Activated T-helper 17 cell treated with anti-CD3 and anti-CD28 coated beads, Interleukin-2, amount 50 U/mL, for 72 hours (primary cell): ENCODE measurements at places on chromosomes 12 and 14.

GRCh38 chr12:123119808-123120207 is 31.1 kb downstream of the PITPNM2 start:
- ATAC-seq: peak; percentile 91

DNA sequence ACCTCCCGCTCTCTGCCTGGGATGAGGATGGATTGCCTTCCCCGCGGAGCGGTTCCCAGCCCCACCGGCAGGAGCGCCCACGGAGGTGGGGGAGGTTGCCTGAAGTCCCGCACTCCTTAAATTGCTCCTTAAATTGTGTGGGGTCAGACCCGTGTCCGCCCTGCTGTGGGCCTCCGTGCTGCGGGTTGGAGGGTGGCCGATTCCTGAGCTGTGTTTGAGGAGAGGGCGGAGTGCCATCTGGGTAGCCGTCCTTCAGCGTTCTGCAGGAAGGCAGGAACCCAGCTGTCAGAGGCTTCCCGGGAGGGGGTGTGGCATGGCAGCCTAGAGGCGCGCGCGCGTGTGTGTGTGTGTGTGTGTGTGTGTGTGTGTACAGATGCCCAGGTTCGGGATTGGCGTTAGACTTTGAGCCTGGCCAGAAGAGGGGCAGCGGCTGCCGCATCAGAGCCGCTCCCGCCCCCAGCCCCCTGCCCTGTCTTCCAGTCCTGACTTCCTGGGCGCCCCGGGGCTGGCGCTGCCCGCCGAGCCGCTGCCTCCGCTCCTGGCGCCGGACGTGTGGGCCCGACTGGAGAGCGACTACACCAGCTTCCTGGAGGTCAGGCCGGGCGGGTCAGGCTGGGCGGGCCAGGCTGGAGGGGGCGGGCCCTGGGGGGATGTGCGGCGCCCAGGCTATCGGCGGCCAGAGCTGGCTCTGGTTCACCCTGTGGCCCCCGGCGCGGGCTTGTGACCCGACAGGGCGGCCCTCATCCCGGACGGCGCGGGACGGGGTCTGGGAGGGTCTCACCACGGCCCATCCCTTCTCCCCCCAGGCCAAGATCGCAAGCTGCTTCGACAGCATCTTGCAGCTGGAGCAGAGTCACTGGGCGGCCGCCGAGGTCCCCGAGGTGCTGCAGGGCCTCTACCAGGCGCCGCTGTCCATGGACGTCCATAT is 9.2 kb downstream of the EXOC3L4 start:
- ATAC-seq: no peak

GRCh38 chr14:103698380-103699260 is 16.6 kb downstream of the XRCC3 start:
- no peak for ATAC-seq

DNA sequence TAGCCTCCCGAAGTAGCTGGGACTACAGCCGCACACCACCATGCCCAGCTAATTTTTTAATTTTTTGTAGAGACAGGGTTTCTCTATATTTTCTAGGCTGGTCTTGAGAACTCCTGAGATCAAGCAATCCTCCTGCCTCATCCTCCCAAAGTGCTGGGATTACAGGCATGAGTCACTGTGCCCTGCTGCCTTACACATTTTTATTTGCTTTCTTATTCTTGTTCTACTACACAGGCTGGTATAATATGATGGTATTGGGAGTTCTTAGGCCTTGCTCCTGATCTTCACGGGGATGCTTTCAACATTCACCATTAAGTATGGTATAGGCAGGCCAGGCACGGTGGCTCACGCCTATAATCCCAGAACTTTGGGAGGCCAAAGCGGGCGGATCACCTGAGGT is 21.2 kb downstream of the DGLUCY start:
- ATAC-seq: no peak

GRCh38 chr12:24138041-24138440 is 188.6 kb upstream of the SOX5 start:
- ATAC-seq: no peak

- ATAC-seq: no peak
These were observed 19.6 kb downstream of the RMST start for GRCh38 chr12:97482143-97482693.

DNA sequence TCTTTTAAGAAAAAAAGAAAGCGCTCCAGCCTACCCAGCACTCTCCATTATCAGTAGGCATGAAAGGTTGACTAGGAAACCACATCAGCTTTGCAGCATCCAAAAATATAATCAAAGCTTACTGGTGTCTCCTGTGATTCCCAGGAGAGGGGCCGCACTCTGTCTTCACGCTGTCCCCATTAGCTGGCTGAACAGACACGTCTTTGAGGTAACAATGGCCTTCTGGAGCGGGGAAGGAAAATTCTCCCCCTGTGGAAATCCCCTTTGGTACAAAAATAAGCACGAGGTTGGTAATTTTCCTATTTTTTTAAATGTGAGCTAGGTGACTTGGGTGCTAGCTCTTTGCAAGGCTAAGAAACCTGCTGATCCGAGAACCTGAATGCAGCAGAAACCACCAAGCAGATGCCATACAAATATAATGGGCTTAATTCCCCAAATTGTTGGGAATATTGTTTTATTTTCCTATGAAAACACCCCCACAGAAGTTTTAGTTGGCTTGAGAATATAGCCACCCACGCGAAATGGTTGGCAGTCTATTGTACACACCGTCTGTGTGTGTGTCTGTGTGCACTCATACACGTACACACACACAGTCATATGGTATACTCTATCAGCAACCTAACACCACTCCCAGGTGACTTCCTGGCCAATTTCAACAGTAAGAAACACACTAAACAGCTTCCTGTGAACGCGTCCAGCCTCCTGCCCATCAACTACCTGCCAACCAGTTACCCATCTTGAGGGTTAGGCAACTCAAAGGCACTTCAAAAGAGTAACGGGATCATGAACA is 71.2 kb downstream of the KSR2 start:
- peak; percentile 90 for ATAC-seq

- no peak for ATAC-seq
These were observed 299.2 kb upstream of the FKBP4 start for GRCh38 chr12:2495417-2496112.

- no peak for ATAC-seq
These were observed 11.6 kb downstream of the OXA1L start for GRCh38 chr14:22778084-22778483.

DNA sequence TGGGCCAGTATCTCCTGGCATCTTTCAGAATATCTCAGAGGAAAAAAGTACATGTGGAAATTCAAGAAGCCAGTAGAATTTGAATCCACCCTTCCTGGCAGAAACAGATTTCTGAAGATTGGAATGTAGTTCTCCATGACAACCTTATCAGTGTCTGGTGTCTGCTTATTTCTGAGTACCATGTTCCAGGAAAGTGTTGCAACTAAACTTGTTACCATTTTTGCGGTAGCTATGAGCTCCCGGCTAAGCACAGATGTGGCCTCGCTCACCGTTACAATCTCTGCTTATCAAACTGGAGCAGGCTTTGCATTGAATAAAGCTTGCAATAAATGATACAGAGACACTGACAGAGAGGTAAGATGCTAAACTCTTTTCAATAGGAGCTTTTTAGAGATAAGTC is 13.0 kb upstream of the ITPR2 start:
- no peak for ATAC-seq

GRCh38 chr12:4849115-4849541 is 60.6 kb upstream of the KCNA1 start:
- ATAC-seq: no peak

DNA sequence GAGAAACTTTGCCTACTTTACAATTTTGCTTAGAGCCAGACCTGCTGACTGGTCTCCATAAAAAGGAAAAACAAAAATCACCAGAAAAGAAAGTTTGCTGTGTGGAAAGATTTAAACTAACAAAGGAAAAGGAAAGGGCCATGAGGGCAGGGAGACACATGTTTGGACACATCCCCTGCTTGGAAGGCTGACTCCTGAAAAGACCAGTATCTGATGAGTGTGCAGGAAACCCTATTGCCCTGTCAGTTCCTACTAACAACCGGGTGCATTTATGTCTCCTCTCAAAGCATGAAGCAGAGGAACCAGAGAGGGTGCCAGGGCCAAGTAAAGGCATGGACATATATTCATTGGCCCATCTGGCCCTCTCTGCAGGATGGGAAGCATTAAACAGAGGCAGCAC is 7.0 kb upstream of the STAB2 start:
- no peak for ATAC-seq

- no peak for ATAC-seq
These were observed 73.7 kb downstream of the ESR2 start for GRCh38 chr14:64220466-64220865.

DNA sequence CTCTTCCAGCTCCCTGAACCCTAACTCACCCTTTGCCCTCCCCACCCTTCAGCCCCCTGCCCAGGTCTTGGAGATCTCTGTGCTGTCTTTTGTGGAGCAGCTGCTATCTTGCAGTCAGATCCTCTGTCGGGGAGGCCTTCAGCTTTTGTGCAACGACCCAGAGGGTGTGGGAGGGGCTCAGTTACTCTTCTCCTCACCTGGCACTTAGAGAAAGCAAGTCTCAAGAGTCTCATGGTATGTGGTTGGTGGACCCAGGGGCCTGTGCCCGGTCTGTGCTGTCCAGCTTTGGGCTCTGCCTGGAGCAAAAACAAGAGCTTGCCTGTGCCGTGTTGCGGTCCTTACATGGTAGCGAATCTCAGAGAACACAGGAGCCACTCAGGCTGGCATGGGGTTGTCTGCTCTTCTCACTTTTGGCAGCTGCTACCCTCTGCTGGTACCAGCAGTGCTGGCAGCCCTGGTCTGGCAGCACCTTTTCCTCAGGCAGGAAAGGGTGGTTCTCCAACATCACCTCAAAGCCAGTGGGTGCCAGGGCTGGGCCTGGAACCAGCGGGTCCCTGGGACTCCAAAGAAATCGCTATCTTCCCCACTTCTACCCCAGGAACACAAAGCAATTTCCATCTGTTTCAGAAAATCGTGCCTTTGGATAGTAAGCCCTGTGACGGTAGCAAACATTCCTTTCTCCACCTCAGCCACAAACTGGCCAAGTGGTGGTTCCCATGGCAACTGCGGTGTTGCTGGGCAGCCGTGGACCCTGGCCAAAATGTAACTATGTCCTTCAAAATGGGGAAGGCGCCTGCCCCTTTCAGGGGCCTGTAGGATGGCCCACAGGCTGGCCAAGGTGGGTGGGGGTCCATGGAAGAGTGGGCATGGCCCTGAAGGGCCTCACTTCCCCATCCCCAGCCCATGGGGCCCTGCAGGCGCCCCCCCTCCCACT is 90.0 kb downstream of the RIN3 start:
- peak; percentile 67 for ATAC-seq

DNA sequence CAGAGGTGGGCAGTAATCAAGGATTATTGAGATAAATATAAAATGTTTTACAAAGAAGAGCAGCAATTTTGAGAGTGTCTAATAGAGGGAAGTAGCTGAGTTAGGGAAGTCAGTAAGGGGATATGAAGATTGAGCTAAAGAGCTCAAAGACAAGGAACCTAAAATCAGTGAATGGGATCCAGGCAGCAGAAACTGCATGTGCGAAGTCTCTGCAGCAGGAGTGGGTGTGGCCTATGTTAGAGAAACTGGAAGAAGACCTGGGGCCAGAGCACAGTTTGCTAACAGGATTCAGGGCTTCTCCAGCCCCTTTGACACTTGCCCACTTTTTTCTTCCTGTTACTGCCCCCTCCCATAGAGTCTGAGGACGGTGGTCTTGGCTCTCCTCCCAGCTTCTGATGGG is 36.3 kb upstream of the PLXNC1 start:
- no peak for ATAC-seq

- ATAC-seq: no peak
These were observed 12.4 kb downstream of the MTERF2 start for GRCh38 chr12:106974511-106974910.

DNA sequence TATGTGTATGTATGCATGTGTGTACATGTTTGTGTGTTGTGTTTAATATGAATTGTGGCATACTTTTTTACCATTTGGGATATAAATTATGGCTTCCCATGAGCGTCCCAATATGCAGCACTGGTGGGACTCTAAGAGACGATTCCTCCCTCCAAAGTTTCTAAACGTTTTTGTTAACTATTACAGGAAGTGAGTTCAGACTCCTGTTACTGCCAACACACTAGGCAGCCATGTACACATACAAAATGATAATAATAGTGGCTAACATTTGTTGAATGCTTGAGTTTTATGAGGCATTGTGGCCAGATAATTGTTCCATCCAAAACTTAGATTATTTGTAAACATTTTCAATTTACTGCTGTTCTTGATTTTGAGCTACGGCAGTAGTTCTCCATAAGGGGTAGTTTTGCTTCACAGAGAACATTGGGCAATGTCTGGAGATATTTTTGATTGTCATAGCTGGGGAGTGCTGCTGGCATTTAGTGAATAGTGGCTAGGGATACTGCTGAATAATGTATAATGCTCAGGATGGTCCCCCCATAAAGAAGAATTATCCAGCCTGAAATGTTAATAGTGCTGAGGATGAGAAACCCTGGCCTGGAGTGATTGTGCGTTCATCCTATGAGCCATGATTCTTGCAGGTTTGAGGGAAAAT is 45.1 kb downstream of the ARID2 start:
- ATAC-seq: no peak

GRCh38 chr12:48037267-48037915 is 33.1 kb upstream of the COL2A1 start:
- no peak for ATAC-seq

DNA sequence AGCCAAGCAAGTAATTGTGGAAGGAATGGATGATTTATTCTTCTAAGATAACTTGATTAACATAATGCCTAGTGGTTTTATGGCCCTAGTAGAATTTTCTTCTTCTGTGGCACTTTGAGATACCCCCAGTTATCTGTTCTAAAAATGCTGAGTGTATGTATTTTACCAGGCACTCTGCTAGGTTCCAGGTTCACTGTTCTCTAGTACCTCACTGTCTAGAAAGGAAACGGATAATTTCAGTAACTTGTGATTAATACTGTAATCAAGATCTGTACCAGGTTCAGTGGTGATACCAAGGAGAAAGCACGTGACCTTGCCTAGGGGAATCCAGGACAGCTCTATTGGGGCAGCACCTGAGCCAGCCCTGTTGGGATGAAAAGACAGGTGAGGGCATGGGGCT is 8.0 kb downstream of the ANO6 start:
- peak; percentile 90 for ATAC-seq

DNA sequence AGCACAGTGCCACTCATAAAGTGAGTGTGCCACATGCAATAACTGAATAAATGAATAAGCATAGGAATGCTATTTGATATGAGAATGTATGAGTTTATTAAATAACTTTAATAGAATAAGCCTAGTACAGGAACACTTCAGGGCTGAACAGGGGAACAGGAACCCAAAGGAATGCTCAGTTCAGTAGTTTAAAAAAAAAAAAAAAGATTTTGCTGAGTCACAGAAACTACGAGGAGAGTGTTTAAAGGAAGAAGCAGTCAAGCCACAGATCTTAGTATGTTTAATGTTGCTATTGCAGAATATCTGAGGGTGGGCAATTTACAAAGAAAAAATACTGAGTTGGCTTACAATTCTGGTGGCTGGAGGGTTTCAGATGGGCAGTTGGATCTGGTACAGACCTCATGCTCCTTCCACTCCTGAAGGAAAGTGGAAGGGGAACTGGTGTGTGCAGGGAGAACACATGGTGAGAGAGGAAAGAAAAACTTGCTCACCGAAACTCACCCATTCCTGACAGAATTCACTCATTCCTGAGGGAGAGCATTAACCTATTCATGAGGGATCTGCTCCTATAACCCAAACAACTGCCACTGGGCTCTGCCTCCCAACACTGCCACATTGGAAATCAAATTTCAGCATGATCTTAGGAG is 880.3 kb upstream of the MGAT4C start:
- ATAC-seq: no peak
